ENCODE measurements at places on chromosomes 6 and 20. TPM values are rescaled to one million over a fixed set of nuclear protein-coding genes. Genes with fewer than 3 reads are reported as not detected.
A peak's percentile ranks its signal among the peaks of the same experiment; 100 is the strongest.

Gene RAD21L1
- total RNA-seq = 0.27 TPM

Gene SMOC2
- total RNA-seq = not detected

- DNase-seq = no peak
- no peaks in the 10 kb centered on the region for H3K36me3 ChIP-seq
- H3K4me3 ChIP-seq = no peak overlapping the region
- H3K27me3 ChIP-seq = no peaks in the 10 kb centered on the region
- no peak overlapping the region for H3K27ac ChIP-seq
Observed at GRCh38 chr6:61835237-61835636, 450.8 kb downstream of the KHDRBS2 start.

- H3K36me3 ChIP-seq = no peaks in the 10 kb centered on the region
- peak; percentile 9 for DNase-seq
- H3K4me1 ChIP-seq = peaks cover 28% of the 10 kb centered on the region
- H3K27ac ChIP-seq = peak overlapping the region; percentile 61
- H3K4me3 ChIP-seq = peak overlapping the region; percentile 16
Observed at GRCh38 chr6:37134396-37135191, 35.4 kb upstream of the PIM1 start.

DNA sequence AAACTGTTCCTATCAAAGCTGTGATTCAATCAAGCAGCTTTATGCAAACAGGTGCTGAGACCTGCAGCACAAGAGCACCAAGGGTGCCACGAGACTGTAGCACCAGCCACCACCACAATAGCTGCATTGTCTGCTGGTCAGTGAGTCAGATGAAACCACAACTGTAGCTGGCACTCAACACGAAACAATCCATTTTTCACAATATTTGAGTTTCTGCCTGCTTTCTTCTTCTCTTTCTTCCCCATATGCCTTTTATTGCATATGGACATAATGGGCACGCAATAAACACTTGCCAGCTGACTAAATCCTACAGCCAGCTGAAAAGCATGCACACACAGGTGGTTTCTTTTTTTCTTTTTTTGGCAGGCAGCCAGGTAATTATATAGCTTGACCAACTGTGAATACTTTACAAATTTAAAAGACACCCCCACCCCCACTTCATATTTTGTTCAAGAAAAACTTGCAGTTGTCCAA is 16.6 kb downstream of the SLC2A12 start:
- no peak overlapping the region for H3K27ac ChIP-seq
- peaks cover 2% of the 10 kb centered on the region for H3K27me3 ChIP-seq
- H3K4me1 ChIP-seq = peaks cover 26% of the 10 kb centered on the region
- H3K4me3 ChIP-seq = no peak overlapping the region

GRCh38 chr6:36678488-36679042 is at the start of gene CDKN1A:
CDKN1A (plus strand) TSS chr6:36678714; CDS start chr6:36684102, 5,388 bp downstream.
- DNase-seq = peak; percentile 76
- H3K4me3 ChIP-seq = peak within 1 kb of the TSS; percentile 96
- peak within 1 kb of the TSS; percentile 90 for H3K27ac ChIP-seq
- H3K4me1 ChIP-seq = peaks cover 60% of the 10 kb centered on the region

GRCh38 chr6:22147921-22148776 is 148.7 kb downstream of the PRL start:
- H3K36me3 ChIP-seq = peaks cover 1% of the 10 kb centered on the region
- peaks cover 42% of the 10 kb centered on the region for H3K27me3 ChIP-seq
- H3K4me3 ChIP-seq = peak overlapping the region; percentile 65
- DNase-seq = no peak
- H3K27ac ChIP-seq = no peak overlapping the region
